ENCODE measurements at places on chromosomes 16 and 17.

GRCh38 chr16:86322806-86323205, 187.5 kb upstream of the FOXF1 start:
- H3K4me3 ChIP-seq = no peak overlapping the region
- no peak overlapping the region for H3K27ac ChIP-seq
- DNase-seq = no peak
- no peaks in the 10 kb centered on the region for H3K4me1 ChIP-seq

DNA sequence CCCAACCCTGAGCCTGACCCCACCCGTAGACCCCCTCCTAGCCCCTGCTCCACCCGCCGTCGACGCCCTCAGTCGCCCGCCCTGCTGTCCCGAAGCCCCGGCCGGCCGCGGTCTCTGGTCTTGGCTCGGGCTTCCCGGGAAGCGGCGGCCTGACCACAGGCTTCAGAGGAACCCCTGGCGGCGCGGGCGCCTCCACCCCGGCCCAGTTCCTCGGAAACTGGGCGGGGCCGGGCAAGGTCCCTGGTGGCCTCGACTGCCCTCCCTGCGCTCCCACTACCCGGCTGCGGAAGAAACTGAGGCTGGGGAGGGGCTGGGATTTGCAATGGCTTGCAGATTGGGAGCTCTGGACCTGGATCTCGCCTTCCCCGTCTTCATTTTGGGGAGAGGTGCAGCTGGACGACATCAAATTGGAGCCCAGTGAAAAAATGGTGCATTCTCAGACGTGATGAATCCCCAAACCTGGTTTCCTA, 692 bp upstream of the SOCS1 start:
- H3K27ac ChIP-seq = peak overlapping the region; percentile 97
- H3K4me3 ChIP-seq = peak overlapping the region; percentile 94
- H3K4me1 ChIP-seq = peaks cover 44% of the 10 kb centered on the region

DNA sequence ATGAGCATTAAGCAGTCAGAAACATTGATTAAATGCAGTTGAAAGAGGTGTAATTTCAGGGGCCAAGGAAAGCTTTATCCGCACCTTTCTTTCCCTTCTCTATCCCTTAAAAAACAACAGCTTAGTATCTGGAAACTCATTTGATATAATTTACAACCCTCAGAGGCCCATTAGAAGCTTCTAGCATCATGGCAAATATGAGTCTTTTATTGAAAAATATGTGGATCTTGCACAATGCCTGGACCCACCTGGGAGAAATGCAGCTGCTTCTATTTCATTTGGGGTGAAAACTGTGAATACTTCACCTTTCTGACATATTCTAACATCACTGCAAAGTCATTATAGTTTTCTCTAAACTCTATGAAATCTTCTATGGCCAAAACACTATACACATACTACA, 492.2 kb upstream of the PSMD7 start:
- no peaks in the 10 kb centered on the region for H3K4me1 ChIP-seq
- no peak for DNase-seq
- no peak overlapping the region for H3K27ac ChIP-seq
- no peak overlapping the region for H3K4me3 ChIP-seq
- no peaks in the 10 kb centered on the region for H3K36me3 ChIP-seq

DNA sequence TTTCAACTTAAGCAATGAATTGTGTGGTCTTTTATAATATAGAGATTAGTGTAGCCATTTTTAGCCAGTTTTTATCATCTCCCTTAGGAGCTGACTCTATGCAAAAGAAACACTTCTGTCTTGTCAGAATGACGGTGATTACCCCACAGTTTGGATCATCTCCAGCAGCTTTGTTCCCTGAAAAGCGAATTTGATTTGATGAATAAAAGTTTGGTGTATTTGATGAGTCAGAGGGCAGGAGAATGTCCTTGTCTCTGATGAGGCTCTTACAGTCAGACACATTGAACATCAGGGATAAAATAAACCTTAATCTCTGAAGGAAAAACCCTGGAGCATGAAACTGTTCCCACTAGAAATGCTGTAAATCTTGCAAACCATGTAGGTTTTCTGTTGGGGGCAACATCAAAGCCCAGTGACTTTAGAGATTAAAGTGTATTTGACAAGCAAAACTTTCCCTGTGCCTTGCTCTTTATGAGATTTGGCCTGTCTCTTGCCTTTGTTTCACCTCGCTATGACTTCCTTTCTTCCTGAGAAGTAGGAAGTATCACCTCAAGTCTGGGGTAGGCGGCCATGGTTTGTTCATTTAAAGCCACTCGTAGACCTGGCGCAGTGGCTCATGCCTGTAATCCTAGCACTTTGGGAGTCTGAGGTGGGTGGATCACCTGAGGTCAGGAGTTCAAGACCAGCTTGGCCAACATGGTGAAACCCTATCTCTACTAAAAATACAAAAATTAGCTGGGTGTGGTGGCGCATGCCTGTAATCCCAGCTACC, 209.3 kb downstream of the FTO start:
- H3K4me1 ChIP-seq = peaks cover 29% of the 10 kb centered on the region
- peak; percentile 6 for DNase-seq
- H3K27ac ChIP-seq = peak overlapping the region; percentile 84
- H3K27me3 ChIP-seq = no peaks in the 10 kb centered on the region

DNA sequence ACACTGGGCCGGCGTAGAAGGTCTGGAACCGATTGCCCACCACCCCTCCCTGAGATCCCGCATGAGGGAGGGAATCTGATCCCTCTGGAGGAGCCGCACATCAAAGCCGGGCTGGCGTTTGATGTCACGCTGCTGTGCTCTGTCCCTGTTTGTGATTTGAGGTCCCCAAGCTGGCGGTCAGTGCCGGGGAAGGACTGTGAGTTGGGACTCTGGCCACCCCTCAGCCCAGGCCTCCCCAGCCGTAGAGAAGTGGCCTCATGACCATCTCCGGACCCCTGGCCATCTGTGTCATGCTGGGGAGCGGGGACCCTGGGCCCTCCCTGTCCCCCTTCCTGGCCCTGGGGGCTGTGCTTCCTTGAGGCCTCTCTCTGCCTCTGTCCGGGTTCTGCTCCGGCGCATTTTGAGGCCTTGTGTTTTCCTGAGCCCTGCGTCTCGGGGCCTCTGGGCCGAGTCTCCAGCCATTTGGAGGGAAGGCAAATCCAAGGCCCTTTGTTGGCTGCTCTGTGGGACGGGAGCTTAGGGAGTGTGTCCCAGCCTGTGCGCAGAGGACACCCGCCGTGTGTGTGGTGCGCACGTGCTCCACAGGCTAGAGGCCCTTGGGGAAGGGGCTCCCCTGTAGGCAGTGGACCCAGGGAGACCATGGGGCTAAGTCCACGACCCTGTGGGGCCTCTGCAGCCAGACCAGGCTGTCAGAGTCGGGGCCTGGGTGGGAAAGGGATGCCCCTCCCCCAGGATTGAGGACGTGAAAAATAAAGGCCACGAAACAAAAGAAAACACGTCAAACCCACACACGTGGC, 15.1 kb downstream of the ASPSCR1 start:
- no peaks in the 10 kb centered on the region for H3K4me1 ChIP-seq
- H3K36me3 ChIP-seq = no peaks in the 10 kb centered on the region
- H3K27me3 ChIP-seq = no peaks in the 10 kb centered on the region

DNA sequence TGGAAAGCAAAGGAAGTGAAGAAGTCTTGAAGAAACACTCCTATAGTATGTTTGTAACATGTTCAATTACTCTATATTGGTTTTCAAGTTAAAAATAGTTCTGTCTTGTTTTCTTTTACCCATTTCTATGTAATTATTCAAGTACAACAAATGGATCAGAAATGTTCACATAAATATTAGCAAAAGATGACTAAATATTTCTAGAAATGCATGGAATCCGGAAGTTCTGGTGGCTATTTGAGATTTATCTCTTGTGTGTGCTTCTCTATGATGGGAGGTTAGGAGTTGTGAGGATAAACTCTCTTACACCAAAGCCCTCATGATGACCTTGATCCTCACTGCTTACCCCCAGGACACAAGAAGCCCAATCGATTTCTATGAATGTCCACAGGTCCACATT, 237.5 kb downstream of the CDH8 start:
- no peaks in the 10 kb centered on the region for H3K27me3 ChIP-seq
- no peak overlapping the region for H3K27ac ChIP-seq
- H3K4me1 ChIP-seq = no peaks in the 10 kb centered on the region
- no peak overlapping the region for H3K4me3 ChIP-seq
- DNase-seq = no peak
- no peaks in the 10 kb centered on the region for H3K36me3 ChIP-seq

DNA sequence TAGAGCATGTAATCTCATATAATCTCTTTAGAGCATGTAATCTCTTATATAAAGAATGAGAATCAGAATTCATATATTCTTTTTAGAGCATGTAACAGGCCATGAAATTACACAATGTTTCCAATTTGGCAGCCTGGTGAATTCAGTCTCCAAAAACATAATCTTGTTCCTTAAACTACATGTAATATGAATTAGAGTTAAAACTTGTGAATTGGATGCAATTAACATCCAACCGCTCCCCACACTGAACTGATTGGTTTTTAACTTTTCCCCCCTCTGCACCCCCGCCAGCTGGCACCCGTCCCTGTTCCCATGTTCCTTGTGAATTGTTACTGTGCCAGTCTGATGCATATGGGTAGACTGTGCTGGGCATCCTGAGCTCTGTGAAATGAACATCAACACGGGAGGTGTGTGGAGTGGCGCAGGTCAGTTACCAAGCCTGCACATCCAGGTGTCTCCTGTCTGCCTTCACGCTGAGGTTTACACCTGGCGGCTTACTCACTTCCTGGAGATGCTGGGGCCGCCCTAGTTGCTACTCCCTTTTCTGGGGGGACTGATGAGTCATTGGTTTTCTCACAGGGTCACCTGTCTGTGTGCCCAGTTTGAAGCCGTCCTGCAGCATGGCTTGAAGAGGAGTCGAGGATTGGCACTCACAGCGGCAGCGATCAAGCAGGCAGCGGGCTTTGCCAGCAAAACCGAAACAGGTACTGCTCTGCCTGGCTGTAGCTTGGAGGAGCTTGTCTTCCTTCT, 50.4 kb downstream of the SNX29 start:
- no peaks in the 10 kb centered on the region for H3K27me3 ChIP-seq
- H3K27ac ChIP-seq = no peak overlapping the region
- no peak overlapping the region for H3K4me3 ChIP-seq
- no peak for DNase-seq
- peaks cover 2% of the 10 kb centered on the region for H3K36me3 ChIP-seq

- H3K4me1 ChIP-seq = no peaks in the 10 kb centered on the region
- no peaks in the 10 kb centered on the region for H3K36me3 ChIP-seq
- no peak overlapping the region for H3K4me3 ChIP-seq
- DNase-seq = no peak
- H3K27me3 ChIP-seq = no peaks in the 10 kb centered on the region
These were observed 89.0 kb downstream of the SHISA6 start for GRCh38 chr17:11330006-11330405.

DNA sequence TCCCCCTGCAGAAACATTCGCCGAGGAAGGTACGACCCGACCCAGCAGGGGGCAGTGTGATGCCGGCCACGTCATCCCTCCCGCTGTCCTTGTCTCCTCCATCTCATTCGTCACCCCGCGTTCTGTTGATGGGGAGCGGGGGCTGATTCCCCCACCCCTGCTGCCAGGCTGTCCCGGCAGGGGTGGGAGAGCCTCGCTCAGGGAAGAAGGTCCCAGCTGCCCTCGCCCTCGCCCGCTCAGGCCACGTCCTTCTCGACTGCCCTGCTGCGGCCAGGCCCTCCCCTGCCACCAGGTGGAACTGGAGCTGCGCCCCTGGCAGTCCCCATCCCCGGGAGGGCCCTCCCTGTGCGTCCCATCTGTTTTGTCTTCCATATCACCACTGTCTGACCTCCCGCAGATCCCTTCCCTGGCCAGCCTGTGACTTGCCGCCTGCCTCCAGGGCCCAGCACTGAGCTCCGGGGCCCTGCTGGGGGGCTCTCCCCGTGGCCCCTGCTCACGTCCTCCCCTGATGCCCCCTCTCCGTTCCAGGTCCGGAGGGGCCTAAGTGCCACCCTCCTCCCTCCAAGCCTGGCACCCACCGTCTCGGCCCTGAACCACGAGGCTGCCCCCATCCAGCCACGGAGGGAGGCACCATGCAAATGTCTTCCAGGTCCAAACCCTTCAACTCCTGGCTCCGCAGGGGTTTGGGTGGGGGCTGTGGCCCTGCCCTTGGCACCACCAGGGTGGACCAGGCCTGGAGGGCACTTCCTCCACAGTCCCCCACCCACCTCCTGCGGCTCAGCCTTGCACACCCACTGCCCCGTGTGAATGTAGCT, 20.6 kb downstream of the ADAM11 start:
- DNase-seq = peak; percentile 83
- H3K4me3 ChIP-seq = peak overlapping the region; percentile 55
- H3K27me3 ChIP-seq = peaks cover 6% of the 10 kb centered on the region
- H3K36me3 ChIP-seq = no peaks in the 10 kb centered on the region
- no peak overlapping the region for H3K27ac ChIP-seq

- peaks cover 5% of the 10 kb centered on the region for H3K36me3 ChIP-seq
- peak overlapping the region; percentile 88 for H3K27ac ChIP-seq
- no peaks in the 10 kb centered on the region for H3K27me3 ChIP-seq
- DNase-seq = no peak
- peak overlapping the region; percentile 93 for H3K4me3 ChIP-seq
These were observed 3.5 kb downstream of the KDM6B start for GRCh38 chr17:7837408-7838088.

DNA sequence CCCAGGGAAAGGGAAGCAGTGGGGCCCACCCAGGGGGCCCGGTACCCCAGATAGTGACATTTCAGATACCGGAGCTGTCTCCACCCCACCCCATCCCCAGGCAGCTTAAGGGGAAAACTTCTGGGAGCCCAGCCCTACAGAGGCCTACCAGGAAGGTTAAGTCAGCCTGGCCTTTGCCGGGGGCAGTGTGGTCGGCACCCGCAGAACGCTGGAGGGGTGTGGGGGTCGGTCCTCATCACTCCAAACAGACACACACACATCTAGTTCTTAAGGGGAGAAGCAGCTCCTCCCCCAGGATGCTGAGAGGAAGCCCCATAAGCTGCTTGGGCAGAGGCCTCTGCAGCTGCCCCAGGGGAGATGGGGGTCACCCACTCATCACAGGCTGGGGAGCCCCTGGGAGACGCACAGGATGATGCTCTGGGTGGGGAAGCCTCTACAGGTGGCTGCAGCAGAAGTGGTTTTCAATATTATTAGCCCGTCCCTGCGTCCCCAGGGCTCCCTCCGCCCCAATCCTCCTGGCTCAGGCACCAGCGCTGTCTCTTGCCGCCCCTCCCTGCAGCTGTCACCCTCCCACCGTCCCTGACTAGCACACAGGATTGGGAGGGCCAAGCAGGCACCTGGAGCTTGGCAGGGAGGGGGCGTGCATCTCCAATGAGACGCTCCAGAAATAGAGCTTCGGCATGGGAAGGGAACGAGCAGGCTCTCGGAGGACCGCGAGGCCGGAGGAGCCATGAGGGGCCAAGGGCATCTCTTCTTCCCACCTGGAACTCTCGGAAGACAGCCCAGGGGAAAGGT, 1.4 kb upstream of the ABR start:
- H3K4me1 ChIP-seq = peaks cover 7% of the 10 kb centered on the region
- DNase-seq = no peak
- no peaks in the 10 kb centered on the region for H3K36me3 ChIP-seq
- peaks cover 7% of the 10 kb centered on the region for H3K27me3 ChIP-seq

All from activated naive CD8-positive, alpha-beta T cell treated with anti-CD3 and anti-CD28 coated beads for 36 hours (primary cell).